ENCODE measurements at places on chromosomes 2 and 18.

- DNase-seq: no peak
These were observed at the start of gene TDRD15 for GRCh38 chr2:21123473-21124393. TSS of gene TDRD15 (plus strand) at chr2:21123968. CDS start at chr2:21137468, 13,500 bp downstream.

- DNase-seq: no peak
These were observed 489.3 kb upstream of the CHST9 start for GRCh38 chr18:27674411-27674810.

- no peak for DNase-seq
These were observed 148.7 kb downstream of the ESCO1 start for GRCh38 chr18:21451851-21452250.

DNA sequence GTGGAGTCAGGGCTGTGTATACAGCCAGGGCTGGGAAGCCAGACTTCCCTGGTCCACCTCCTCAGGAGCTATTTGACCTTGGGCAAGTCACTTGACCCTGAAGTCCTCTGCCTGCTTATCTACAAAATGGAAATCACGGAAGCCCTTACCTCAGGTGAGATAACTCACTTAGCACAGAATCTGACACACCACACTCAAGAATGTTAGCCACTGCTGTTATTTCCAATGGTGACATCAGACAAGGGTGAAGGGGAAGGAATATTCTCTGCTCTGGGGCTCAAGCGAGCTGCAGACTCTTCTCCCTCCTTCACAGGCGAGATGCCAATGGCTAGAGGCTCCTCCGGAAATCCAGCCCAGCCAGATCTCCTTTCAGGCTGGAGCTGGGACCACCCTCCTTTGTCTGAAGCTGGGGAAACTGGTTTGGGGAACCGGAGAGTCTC lies 189.6 kb downstream of the HAUS1 start:
- DNase-seq: no peak

DNA sequence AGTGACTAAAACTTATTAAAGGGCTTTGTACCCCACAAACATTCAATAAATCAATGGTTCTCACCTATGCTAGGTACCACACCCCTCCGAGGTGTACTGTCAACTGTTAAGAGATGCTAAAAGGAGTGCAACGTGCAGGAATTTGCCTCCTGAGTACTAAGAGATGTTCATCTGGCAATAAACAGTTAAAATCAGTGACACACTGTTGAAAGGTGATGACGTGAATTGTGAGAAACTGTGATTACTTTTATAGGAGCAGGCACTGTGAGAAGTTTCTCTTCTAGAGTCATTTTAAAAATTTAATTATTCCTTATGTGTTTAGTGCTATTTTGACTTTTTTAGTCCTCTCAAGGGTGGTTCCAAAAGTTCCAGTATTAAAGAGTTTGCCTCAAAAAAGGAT lies 61.0 kb downstream of the PDE1A start:
- DNase-seq: no peak

DNA sequence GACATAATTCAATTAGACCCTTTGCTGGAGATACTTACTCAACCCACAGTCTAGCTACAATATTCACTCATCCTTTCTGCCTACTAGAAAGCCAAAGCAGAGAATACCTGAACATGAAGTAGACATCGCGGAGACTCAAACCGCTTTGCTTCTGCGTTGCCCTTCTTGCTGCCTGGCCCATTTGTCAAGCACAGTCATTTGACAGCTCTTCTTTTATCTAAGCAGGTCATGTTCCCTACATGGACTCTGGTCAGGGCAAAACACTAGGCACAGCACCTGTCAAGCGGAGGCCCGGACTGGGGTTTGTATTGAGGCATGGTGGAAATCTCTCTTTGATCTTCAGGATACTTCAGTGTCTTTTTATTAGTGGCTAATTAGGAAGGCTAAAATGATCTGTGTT lies 89.7 kb downstream of the FARSB start:
- DNase-seq: no peak

DNA sequence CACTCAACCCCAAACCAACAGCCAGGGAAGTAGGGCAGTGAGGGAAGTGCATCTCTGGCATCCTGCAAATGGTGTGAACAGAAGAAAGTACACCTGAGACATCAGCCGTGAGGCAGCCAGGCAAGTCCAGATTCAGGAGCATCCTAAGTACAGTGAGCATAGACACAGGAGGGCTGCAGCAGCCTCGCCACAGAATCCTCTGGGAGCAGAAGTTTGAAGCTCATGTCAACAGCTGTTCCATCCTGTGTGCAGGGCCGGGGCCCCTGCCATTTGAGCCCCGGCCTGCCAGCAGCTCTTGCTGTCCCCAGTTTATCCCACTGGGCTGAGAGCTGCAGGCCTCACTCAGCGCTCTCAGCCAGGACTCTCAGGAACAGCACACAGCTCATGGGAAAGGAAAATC lies 14.5 kb downstream of the LOXHD1 start:
- DNase-seq: no peak

GRCh38 chr2:191190861-191191552 lies 40.2 kb upstream of the STAT4 start:
- no peak for DNase-seq

- DNase-seq: no peak
These were observed 41.4 kb upstream of the COPS8 start for GRCh38 chr2:237044281-237044680.

All from putamen (tissue), 1 donor.